Smooth muscle cell of the pulmonary artery (primary cell): ENCODE measurements at places on chromosomes 1 and 21. TPM values are rescaled to one million over a fixed set of nuclear protein-coding genes. Genes with fewer than 3 reads are reported as not detected.

OR2T2 gene
- not detected in 2 replicates for total RNA-seq

AADACL4 gene
- not detected in 2 replicates for total RNA-seq

EFNA3 gene
- 3.1 and 4.2 TPM in 2 replicates for total RNA-seq

OR6K3 gene
- total RNA-seq, result not detected in 2 replicates

CDK18 gene
- 6.4 and 11.1 TPM in 2 replicates for total RNA-seq

TRPM2 gene
- total RNA-seq, result under 0.01 TPM in 1 of 2 replicates, not detected in the other

ARL8A gene
- total RNA-seq, result 26.2 and 36.1 TPM in 2 replicates

IL23R gene
- total RNA-seq, result not detected in 2 replicates

CCDC190 gene
- total RNA-seq, result 1.3 and 1.8 TPM in 2 replicates

PGLYRP3 gene
- not detected in 2 replicates for total RNA-seq

FAM78B gene
- 0.13 and 0.36 TPM in 2 replicates for total RNA-seq

CFHR2 gene
- not detected in 2 replicates for total RNA-seq

C1orf141 gene
- total RNA-seq, result not detected in 2 replicates

FAM110D gene
- total RNA-seq, result not detected in 2 replicates

ST6GALNAC5 gene
- 0.83 and 4.8 TPM in 2 replicates for total RNA-seq
